ENCODE measurements at places on chromosomes 4 and X.
A peak's percentile ranks its signal among the peaks of the same experiment; 100 is the strongest.

GRCh38 chr4:90926957-90927356 lies 799.8 kb downstream of the CCSER1 start:
- no peak overlapping the region for H3K4me3 ChIP-seq
- DNase-seq = no peak
- no peaks in the 10 kb centered on the region for H3K27me3 ChIP-seq
- H3K27ac ChIP-seq = no peak overlapping the region
- H3K4me1 ChIP-seq = no peaks in the 10 kb centered on the region
- H3K36me3 ChIP-seq = no peaks in the 10 kb centered on the region

GRCh38 chrX:50813843-50814661 lies at the start of gene SHROOM4:
TSS of gene SHROOM4 (minus strand) at chrX:50814194. CDS start at chrX:50814018, 176 bp downstream.
- H3K4me1 ChIP-seq = peaks cover 7% of the 10 kb centered on the region
- peak within 1 kb of the TSS; percentile 65 for H3K27ac ChIP-seq
- DNase-seq = no peak
- H3K36me3 ChIP-seq = no peaks in the 10 kb centered on the region
- peak within 1 kb of the TSS; percentile 41 for H3K4me3 ChIP-seq

DNA sequence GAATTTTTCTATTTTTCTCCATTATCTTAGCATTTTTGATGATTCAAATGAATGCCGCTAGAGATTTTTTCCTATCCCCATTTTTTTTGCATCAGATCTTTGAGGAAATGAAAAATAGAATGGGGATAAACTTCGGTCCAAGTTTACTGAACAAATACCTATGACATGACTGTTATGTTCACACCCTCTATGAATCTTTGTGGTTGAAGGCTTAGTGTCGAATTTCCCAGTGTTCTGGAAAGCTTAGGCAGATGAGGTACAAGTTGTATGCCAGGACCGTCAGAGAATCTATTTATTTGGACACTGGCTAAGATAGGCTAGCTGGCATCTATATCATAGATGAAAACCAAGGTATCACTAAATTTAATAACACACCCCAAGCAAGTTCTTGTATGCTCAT lies 123.4 kb downstream of the SPCS3 start:
- H3K4me1 ChIP-seq = no peaks in the 10 kb centered on the region
- no peaks in the 10 kb centered on the region for H3K36me3 ChIP-seq
- no peaks in the 10 kb centered on the region for H3K27me3 ChIP-seq
- no peak for DNase-seq

GRCh38 chr4:105148356-105148755 lies 1.7 kb downstream of the TET2 start:
- H3K4me3 ChIP-seq = peak overlapping the region; percentile 75
- H3K4me1 ChIP-seq = peaks cover 16% of the 10 kb centered on the region
- no peak for DNase-seq
- H3K27me3 ChIP-seq = no peaks in the 10 kb centered on the region
- peak overlapping the region; percentile 92 for H3K27ac ChIP-seq
- H3K36me3 ChIP-seq = no peaks in the 10 kb centered on the region

GRCh38 chr4:79982601-79983322 lies 90.3 kb downstream of the ANTXR2 start:
- no peaks in the 10 kb centered on the region for H3K36me3 ChIP-seq
- no peak overlapping the region for H3K27ac ChIP-seq
- DNase-seq = no peak
- no peaks in the 10 kb centered on the region for H3K27me3 ChIP-seq

GRCh38 chr4:41665636-41666207 lies 82.8 kb downstream of the PHOX2B start:
- H3K27ac ChIP-seq = no peak overlapping the region
- H3K4me1 ChIP-seq = no peaks in the 10 kb centered on the region
- H3K36me3 ChIP-seq = no peaks in the 10 kb centered on the region

GRCh38 chr4:150402871-150403272 lies 179.1 kb upstream of the MAB21L2 start:
- no peak overlapping the region for H3K27ac ChIP-seq
- H3K4me1 ChIP-seq = no peaks in the 10 kb centered on the region
- no peak overlapping the region for H3K4me3 ChIP-seq

GRCh38 chrX:39144956-39145355 lies 343.7 kb downstream of the MID1IP1 start:
- H3K27me3 ChIP-seq = no peaks in the 10 kb centered on the region
- DNase-seq = no peak
- no peak overlapping the region for H3K27ac ChIP-seq
- no peaks in the 10 kb centered on the region for H3K4me1 ChIP-seq

- H3K36me3 ChIP-seq = no peaks in the 10 kb centered on the region
- no peak for DNase-seq
- no peak overlapping the region for H3K27ac ChIP-seq
- no peak overlapping the region for H3K4me3 ChIP-seq
- H3K4me1 ChIP-seq = no peaks in the 10 kb centered on the region
These were observed 8.7 kb upstream of the PJA1 start for GRCh38 chrX:69173906-69174305.

DNA sequence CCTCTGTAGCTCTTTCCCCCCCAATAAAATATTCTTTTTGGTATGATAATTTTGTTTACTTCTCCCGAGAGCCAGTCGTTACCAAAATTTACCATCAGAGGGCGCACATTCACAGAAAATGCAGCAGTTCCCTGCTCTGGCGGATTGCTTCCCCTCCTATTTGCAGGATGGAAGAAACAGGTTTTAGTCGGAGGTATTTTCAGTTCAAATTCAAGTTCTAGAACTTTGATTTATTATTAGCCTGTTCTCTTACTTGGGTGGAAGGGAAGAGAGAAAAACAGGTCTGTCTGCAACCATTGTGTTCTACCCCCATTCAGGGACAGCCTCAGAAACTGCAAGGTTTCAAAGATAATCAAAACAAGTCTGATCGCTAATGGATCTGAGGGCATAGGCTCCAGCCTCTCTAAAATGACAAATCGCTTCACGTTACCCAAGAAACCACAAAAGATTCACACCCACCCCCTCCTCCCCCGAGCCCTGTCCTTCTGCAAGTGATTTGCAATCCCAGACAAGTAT lies 263.8 kb upstream of the RPS6KA3 start:
- H3K4me3 ChIP-seq = no peak overlapping the region
- DNase-seq = no peak
- no peak overlapping the region for H3K27ac ChIP-seq
- H3K4me1 ChIP-seq = peaks cover 5% of the 10 kb centered on the region

- no peaks in the 10 kb centered on the region for H3K4me1 ChIP-seq
- H3K36me3 ChIP-seq = no peaks in the 10 kb centered on the region
- no peak overlapping the region for H3K4me3 ChIP-seq
- no peak overlapping the region for H3K27ac ChIP-seq
- no peak for DNase-seq
These were observed 72.2 kb downstream of the ENOX2 start for GRCh38 chrX:130830599-130831346.

- no peak for DNase-seq
- no peak overlapping the region for H3K27ac ChIP-seq
- no peaks in the 10 kb centered on the region for H3K27me3 ChIP-seq
- H3K36me3 ChIP-seq = no peaks in the 10 kb centered on the region
- H3K4me1 ChIP-seq = peaks cover 19% of the 10 kb centered on the region
These were observed 115.8 kb upstream of the DDIT4L start for GRCh38 chr4:100306018-100306417.

DNA sequence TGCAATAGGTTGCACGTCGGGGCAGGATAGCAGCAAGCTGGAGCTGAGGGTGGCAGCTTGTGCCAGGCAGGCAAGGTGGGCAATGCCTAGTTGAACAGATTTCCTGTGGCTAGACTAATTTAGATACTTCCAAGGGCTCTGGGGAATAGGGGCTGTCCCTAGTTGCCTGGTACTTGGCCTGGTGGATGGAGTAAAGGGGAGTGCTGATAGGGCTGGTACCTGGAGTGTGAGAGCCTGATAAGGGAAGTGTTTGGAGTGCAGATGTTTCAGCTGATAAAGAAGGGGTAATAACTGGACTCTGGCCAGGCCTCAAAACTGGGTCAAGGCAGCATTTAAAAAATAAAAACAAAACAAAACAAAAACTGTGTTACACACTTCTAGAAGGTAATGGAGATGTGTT lies 665.5 kb downstream of the CCSER1 start:
- H3K36me3 ChIP-seq = no peaks in the 10 kb centered on the region
- no peaks in the 10 kb centered on the region for H3K4me1 ChIP-seq
- no peaks in the 10 kb centered on the region for H3K27me3 ChIP-seq
- no peak overlapping the region for H3K4me3 ChIP-seq

DNA sequence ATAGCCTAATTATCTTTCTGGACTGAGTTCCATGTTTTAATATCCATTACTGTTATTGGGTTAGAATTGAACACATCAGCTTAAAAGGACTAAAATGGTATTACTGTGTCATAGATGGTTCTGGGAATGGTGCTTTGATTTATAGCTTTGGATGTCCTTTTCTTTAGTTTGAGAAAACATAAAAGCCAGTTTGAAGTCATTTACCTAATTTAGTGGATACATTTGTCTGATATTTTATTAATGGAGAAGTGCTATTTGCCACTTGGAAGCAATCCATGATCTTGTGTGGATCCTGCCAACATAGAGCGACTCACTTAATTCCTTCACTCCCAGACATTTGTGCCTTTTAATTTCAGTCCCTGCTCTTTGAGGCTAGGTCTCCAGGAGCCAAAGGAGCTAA lies 212.4 kb upstream of the PACRGL start:
- no peak overlapping the region for H3K4me3 ChIP-seq
- H3K27me3 ChIP-seq = no peaks in the 10 kb centered on the region
- H3K4me1 ChIP-seq = no peaks in the 10 kb centered on the region
- no peaks in the 10 kb centered on the region for H3K36me3 ChIP-seq
- DNase-seq = no peak

- no peaks in the 10 kb centered on the region for H3K27me3 ChIP-seq
- no peaks in the 10 kb centered on the region for H3K4me1 ChIP-seq
- no peaks in the 10 kb centered on the region for H3K36me3 ChIP-seq
These were observed 53.8 kb downstream of the VSIG4 start for GRCh38 chrX:65985922-65986588.

DNA sequence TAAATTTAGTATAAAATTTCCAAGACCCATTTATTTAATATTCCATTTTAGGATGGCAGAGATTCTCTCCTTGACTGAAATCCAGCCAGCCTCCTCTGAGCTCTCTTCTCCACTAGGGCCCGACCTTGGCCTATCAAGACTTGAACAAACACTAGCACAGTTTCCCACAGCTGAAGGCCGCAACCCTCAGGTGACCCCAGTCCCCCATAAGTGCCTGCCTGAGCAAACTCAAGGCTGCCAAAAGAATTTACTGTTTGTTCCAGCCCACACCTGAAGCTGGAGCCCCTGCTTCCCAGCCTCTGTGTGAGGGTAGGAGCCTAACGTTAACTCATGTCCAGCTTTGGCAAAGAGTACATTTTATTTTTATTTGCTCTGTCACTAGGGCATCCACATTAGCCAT lies 629.0 kb upstream of the ZFP42 start:
- H3K27ac ChIP-seq = no peak overlapping the region
- H3K36me3 ChIP-seq = no peaks in the 10 kb centered on the region
- no peaks in the 10 kb centered on the region for H3K4me1 ChIP-seq
- DNase-seq = no peak
- H3K4me3 ChIP-seq = no peak overlapping the region
- no peaks in the 10 kb centered on the region for H3K27me3 ChIP-seq

DNA sequence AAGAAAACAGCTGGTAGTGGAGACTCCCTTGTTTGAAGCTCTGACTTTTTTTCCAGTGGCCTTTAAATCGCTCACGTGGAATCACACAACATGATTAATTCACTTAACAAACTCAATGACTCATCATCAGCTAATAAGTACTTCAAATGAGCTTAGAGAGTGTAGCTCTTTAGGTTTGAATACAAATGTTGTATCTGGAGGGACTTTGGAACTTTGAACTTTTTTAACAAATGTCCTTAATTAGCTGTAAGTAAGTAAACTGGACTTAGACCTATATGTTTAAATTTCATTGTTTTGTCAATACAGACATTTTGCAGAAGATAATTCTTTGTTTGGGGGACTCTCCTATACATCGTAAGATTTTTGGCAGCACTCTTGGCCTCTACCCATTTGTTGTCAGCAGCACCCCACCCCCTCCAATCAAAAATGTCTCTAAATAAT lies 581.1 kb downstream of the SPRY1 start:
- no peaks in the 10 kb centered on the region for H3K4me1 ChIP-seq
- no peak overlapping the region for H3K4me3 ChIP-seq
- no peaks in the 10 kb centered on the region for H3K27me3 ChIP-seq
- DNase-seq = no peak
- no peak overlapping the region for H3K27ac ChIP-seq

- no peaks in the 10 kb centered on the region for H3K27me3 ChIP-seq
- no peak overlapping the region for H3K4me3 ChIP-seq
- H3K4me1 ChIP-seq = no peaks in the 10 kb centered on the region
- H3K36me3 ChIP-seq = no peaks in the 10 kb centered on the region
These were observed 885.8 kb downstream of the SH3BGRL start for GRCh38 chrX:82087699-82088098.

DNA sequence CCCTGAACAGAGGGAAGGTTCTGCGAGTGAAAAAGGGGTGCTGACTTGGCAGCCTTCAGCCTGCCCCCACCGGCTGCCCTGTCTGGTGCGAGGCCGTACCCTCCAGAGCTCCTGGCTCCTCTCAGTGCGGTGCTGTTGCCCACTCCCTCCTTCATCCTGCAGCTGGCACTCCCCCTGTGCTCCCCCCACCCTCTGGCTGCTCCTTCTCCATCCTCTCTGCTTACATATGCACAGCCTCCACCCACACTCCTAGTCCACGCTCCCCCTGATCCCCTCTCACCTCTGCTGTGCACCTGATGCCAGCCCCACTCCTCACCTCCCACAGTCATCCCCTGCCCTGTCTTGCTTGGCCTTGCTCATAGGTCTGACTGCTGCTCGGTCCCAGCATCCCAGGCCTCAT lies 9.9 kb downstream of the MAN2B2 start:
- H3K27ac ChIP-seq = no peak overlapping the region
- no peak for DNase-seq
- H3K4me3 ChIP-seq = no peak overlapping the region
- peaks cover 99% of the 10 kb centered on the region for H3K36me3 ChIP-seq

DNA sequence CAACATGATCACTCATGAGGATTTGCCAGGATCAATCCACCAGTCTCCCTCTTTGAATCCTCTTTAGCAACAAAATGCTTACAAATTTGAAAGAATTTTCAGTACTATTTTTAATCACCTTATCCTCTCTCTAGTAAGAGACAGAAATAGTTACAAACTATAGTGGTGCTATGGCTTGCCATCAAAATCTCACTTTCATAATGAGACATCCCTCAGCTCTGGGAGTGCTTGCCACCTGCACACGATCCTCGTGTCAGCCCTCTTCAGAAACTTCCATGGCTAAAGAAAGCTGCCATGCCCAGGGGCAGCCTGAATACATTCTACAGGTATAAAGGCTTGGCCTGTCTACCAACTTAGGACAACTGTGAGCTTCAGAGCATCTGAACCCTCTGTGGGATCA lies 5.1 kb upstream of the DHX15 start:
- no peaks in the 10 kb centered on the region for H3K27me3 ChIP-seq
- H3K4me3 ChIP-seq = no peak overlapping the region
- no peaks in the 10 kb centered on the region for H3K36me3 ChIP-seq
- DNase-seq = no peak
- H3K27ac ChIP-seq = no peak overlapping the region

All from esophagus squamous epithelium (tissue), 5 donors.